ENCODE measurements at places on chromosomes 5 and 9. TPM values are rescaled to one million over a fixed set of nuclear protein-coding genes. Genes with fewer than 3 reads are reported as not detected.

The LRRC19 gene
- total RNA-seq = not detected

The SPATA31D3 gene
- total RNA-seq = not detected

- peak; percentile 59 for DNase-seq
Measured at GRCh38 chr5:56517011-56517416, 283.9 kb upstream of the ANKRD55 start.

DNA sequence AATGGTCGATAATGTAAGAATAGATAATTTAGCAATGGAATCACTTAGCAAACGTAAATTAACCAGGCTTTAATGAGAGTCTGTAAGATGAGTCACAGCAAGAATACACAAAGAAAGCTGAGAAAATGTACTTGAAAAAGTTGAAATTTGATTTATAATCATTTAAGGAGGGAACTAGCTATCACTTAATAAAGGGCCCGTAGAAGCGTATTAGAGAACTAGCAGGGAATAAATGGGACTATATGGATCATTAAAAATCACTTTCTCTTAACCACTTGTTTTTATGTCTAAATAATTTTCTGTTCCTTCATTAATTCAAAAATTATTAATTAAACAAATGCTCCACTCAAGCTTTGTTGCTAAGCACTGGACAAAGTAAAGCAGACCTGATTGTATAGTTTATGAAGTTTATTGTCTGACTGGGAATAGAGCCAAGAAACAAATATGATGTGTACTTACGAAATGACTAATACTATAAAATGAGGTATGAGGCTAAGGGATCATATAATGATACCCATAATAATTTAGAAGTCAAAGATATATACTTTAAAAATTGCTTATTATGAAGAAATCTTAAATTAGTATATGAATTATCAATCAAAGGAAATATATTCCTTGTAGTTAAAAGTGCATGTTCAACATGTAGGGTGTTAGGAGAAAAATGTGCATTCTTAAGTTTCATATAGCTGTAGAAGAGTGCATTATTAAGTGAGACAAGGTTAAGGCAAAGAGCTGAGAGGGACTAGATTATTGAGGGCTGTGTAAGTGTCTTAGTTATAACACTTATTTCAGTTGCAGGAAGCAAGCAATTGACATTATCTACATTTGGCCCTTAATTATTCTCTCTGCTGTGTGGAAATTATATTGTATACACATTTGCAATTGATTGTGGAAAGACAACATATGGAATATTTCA, 196.8 kb downstream of the PRDM9 start:
- no peak for DNase-seq

DNA sequence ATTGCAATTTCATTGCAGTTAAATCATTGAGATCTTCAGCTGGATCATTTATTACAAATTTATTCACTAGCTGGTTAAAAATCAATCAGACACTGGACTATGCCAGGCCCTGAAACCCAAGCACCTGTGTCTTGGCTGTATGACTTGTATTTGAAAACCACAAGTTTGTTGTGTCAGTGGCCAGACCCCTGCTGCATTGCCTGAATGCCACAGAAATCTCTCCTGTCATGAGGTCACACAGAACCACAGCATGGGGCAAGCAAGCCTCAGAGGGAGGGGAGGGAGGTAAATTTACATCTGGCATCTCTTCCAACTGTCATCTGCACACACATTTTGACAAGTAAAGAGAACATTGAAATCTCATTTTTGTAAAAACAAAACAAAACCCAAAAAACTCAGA, 90.0 kb downstream of the ARRDC3 start:
- DNase-seq = no peak

- no peak for DNase-seq
Measured at GRCh38 chr9:80504601-80505230, 933.0 kb downstream of the TLE4 start.
